ENCODE measurements at places on chromosomes 2 and 18.

GRCh38 chr18:62450546-62451410, 72.0 kb upstream of the ZCCHC2 start:
- peak; percentile 85 for DNase-seq

GRCh38 chr2:96507957-96508520, 2.9 kb upstream of the NEURL3 start:
- DNase-seq: peak; percentile 53

DNA sequence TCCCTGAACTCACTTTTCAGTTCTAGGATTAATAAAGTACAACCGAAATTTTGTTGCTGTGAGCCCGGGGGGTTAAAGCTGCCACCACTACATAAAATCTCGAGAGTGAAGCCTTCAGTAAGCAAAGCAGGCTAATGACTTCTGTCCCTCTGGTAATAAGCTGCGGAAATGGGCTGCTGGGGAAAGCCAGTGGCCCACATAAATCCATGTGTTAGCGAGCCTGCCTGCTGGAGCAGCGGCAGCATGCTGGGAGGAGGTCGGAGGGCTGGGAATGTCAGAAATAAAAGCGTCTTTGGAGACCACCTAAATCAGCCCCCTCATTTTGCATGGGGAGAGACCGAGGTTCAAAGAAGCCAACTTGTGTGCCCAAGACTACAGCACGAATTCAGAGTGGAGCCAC, 371.7 kb downstream of the TNS1 start:
- no peak for DNase-seq

- DNase-seq: no peak
Measured at GRCh38 chr2:238754259-238754658, 93.6 kb upstream of the TWIST2 start.
